ENCODE measurements at places on chromosomes 16 and 17.

GRCh38 chr17:29376667-29377270, 13.4 kb upstream of the TAOK1 start:
- no peak for DNase-seq

DNA sequence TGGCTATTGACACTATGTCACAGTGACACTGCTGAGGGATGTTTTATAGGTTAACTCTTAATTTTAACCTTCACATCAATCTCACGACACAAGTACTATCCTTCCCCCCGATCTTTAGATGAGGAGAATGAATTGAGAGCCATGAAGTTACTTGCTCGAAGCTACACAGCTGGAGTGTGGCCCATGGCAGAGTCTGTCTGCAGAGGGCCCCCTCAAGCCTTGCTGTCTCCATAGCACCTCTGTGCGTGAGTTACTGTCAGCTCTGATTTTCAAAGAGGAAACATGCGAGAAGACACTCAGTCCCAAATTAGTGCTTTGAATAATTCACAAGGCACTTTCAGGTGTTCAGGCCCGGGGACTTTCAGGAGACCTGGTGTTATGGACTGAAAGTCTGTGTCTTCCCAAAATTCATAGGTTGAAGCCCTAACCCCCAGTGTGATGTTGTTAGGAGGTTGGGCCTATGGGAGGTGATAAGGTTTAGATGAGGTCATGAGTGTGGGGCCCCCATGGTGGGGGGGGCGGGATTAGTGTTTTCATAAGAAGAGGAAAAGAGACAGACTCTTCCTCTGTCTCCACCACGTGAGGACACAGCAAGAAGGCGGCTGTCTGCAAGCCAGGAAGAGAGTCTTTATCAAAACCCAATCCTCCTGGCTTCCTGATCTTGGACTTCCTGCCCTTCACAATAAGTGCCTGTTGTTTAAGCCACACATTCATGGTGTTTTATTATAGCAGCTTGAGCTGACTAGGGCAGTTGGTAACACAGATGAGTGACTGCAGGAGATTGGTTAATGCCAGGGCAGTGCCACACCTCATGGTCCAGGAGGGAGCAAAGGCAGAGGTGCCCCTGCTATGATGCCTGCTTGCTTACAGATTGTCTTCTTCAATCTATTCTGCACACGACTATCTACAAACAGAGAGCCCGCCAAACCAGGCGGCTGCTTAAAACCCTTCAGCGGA, 281.8 kb downstream of the HAPSTR1 start:
- DNase-seq: no peak

DNA sequence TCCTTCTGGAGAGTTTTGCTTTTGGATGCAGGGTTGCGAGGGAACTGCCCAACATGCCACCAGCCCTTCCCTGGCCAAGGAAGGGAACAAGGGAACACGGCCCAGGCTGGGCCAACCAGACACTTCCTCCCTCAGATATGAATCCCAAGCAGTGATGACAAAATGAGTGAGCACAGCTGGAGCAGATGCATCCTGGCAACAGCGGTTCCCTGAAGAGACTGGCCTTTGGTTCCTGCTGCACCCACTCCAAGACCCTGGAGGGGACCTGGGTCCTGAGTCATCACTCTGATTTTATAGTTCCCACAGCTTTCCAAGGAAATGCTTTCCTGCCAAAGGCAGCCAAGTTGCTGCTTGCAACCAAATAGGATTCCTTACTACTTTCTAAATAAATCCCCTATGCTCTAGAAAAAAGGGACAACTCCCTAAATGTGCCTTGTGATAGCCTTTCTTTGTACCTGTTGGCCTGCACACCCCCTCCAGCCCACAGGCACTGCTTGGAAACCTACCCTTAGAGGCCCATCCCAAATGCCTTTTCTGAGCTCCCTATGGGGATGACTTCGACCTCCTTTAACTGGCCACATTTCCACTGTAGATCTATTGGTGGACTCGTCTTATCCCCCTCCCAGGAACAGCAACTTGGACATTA, 5.3 kb downstream of the ST3GAL2 start:
- no peak for DNase-seq

- DNase-seq: no peak
Observed at GRCh38 chr17:58381124-58382035, 29.4 kb upstream of the SUPT4H1 start.

DNA sequence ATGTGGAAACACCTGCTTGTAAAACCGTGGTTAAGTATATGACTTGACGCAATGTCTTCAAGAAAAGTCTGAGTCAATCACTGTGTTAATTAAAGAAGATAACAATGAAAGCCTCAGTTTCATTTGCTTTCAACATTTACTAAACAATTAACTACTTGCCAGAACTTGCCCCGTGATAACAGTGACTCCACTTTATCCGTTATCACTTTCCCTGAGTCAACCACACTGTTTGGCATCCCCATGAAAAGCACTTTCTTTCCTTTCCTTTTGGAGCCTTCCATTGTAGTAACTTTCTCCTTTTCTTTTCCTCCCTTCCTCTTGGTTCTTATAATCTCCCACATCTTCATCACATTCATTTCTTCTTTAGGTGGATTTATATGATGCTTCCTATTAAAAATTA, 435.1 kb upstream of the GOT2 start:
- no peak for DNase-seq

Measured in NK-92 treated with Interleukin-12 subunit alpha and Interleukin-12 subunit beta, amount 100 ng/mL, for 24 hours (cell line).